ENCODE measurements at places on chromosomes 3 and 15.

GRCh38 chr3:40414270-40414669 lies 27.3 kb downstream of the ENTPD3 start:
- no peak for DNase-seq

- DNase-seq = no peak
Measured at GRCh38 chr15:70212963-70213315, 115.2 kb upstream of the TLE3 start.

- DNase-seq = no peak
Measured at GRCh38 chr3:55294557-55294956, 192.5 kb downstream of the WNT5A start.

DNA sequence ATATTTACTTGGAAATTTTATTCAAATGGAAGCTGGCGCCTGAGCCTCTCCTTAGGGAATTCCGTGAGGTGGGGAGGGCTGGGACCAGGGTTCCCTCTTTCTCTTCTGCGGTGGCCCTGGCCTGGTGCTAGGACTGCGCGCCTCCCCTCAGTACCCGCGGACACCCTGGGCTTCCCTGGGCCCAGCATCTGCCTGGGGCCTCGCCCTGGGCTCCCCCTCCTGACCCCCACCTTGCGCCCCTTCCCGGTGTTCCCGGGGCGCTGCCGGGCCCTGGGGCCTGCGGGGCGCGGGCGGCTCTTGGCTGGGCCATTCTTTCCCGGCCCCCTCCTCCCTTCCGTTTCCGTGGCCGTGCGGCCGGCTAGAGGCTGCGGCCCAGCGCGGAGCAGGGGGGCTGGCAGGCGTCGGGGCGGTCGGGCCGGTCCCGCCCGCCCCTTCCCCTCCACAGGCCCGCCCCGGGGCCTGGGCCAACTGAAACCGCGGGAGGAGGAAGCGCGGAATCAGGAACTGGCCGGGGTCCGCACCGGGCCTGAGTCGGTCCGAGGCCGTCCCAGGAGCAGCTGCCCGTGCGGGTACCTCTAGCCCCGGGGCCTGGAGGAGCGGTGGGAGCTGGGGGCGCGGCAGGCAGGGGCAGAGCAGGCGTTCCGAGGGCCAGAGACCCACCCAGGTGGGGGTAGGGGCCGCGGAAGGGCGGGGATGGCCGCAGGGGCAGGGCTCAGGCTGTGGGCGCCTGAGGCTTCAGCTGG lies at the start of gene FES:
Gene FES, plus strand, starts transcription at position 529 of the 743 bp plus-strand sequence. CDS start 542 bp downstream, outside the sequence.
- DNase-seq = no peak

DNA sequence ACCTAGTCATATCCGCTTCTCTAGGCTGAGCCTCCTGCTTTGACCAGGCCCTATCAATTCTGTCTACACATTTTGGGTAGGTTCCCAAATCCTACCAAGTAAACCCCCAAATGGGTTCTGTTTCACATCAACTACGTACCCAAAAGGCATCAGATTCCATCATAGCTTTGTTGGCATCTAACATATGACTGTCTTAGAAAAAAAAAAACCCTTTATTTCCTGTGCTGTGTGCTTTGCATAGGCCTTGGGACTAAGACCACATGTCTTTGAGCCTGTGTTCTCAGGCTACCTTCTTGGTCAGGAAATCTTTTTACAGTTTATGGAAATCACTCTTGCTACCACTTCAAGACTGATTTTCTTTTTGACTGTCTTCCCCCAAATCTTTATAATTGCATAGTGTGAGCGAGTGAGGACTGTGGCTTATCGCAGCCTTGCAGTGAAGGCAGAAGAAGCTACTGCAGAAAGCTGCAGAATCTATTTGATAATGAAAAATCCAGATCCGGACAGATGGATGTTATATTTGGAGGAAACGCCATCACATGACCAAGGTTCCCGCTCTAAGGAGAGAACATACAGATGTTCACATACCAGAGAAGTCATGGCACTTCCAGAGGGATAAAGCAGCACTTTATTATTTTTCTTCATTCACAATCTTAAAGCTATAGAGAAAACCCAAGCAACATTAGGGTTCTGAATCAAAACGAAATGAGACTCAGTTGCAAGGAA lies 111.2 kb downstream of the EOMES start:
- DNase-seq = no peak

- DNase-seq = no peak
Measured at GRCh38 chr15:76359152-76359551, 22.6 kb downstream of the ISL2 start.

GRCh38 chr3:177536873-177537272 lies 339.6 kb upstream of the TBL1XR1 start:
- DNase-seq = no peak

GRCh38 chr3:24017305-24017704 lies 72.2 kb downstream of the NR1D2 start:
- DNase-seq = no peak

- no peak for DNase-seq
Measured at GRCh38 chr3:133857767-133858166, 37.9 kb downstream of the RAB6B start.

DNA sequence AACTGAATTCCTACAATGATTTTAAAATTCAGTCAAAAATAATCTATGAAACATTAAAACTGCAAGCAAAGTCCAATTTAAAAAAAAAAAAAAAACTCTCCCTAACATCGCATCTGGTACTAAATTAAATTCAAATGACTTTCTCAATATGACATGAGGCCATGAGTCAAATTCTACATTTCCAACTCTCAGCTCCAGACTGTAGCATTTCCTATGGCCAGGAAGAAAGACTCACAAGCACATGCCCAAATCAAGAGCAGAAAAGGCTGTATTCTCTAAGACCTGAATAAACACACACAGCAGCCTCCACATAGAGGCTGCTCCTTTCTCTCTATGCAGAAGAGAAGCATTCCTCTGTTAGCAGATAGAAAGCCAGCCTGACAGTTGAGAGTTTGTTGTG lies 729.2 kb downstream of the ROBO1 start:
- DNase-seq = no peak

DNA sequence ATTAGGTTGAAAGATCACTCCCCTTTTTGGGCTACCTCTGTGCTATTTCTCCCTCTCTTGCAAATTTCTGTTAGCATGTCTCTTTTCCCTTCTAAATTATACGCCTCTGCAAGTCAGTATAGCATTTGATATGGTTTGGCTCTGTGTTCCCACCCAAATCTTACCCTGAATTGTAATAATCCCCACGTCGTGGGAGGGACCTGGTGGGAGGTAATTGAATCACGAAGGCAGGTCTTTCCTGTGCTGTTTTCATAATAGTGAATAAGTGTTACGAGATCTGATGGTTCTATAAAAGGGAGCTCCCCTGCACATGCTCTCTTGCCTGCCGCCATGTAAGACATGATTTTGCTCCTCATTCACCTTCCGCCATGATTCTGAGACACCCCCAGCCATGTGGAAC lies 41.0 kb downstream of the TAMM41 start:
- no peak for DNase-seq

- DNase-seq = no peak
Measured at GRCh38 chr15:43932907-43933306, 106.1 kb downstream of the WDR76 start.
